Activated naive CD4-positive, alpha-beta T cell treated with Interleukin-2 at 50 U/mL for 16 hours (primary cell): ENCODE measurements at places on chromosomes 16 and 17.

DNA sequence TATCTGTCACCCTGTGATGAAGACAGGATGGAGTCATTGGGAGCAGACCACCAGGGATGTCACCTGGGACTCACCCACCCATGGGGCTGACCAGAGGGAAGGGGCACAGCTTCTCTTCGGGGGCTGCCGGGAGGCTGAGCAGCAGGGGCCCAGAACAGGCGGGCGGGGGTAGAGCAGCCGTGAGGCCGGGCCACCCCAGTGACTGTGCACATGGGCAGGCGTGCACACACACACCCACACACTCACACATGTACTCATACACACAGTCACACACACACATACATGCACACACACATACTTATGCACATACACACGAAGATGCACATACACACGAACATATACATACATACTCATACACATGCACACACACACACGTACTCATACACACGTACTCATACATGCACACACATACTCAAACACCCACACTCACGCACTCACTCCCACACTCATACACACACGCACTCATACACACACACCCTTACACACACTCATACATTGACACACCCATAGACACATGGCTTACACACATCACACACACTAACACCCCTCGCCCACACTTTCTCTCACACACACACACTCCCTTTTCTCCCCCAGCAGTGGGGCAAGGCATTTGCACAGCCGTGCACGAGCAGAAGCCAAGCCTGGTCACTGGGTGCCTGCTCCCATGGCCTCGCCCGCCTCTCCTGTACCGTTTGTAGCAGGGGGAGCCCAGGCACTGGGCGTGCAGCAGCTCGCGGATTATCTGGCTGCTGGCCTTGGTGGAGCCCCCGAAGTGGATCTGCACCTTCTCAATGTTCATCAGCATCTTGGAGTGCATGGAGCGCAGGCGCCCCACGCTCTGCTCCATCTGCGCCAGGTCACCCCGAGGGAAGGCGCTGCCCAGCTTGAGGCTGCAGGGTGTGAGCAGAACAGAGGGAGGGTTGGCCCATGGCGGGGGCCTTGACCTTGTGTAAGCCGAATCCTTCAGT lies 12.4 kb downstream of the UBALD2 start:
- no peak for DNase-seq

DNA sequence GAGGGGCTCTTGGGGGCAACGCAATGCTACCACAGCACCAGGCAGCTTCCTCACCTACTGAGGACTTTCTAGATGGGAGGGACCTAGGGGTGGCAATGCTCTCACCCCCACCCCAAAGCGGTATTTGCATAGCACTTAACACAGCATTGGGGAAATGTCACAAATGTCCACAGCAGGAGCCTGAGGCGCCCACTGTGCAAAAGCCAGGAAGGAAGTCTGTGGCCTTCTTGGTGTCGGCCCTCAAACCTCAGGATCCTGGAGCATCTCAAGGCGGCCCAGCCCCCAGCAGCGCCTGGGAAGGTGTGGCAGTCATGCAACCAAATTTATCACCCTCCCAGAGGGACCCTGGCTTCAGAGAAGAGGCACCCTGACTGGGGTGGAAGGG lies 45.3 kb downstream of the WNT3 start:
- no peak for DNase-seq

DNA sequence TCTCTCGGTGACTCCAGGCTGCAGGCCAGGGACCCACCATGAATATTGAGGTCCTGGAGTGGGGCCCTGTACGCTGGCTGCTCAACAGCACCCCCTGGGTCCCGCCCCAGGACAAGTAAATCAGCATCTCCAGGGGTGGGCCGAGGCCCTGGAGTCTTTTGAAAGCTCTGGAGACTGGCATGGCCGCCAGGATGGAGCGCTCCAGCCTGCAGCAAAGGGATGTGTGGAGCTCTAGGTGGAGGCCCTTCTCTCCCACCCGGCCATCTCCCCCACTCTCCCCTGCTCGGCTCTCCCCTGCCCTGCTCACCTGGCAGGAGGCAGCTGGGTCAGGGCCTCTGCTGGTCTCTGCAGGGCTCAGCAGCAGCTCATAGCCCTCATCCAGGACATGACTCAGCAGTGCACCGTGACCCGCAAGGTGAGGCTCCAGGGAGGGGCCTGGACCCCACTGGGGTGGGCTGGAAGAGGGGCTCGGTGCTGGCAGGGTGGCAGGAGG lies 16.6 kb downstream of the SGSH start:
- no peak for DNase-seq

- no peak for DNase-seq
These were observed 185.0 kb downstream of the TANC2 start for GRCh38 chr17:63150994-63151464.

- no peak for DNase-seq
These were observed 54.4 kb downstream of the COX10 start for GRCh38 chr17:14123619-14124278.

- DNase-seq: no peak
These were observed 325.4 kb downstream of the ZFHX3 start for GRCh38 chr16:72722552-72722951.

- DNase-seq: no peak
These were observed 3.5 kb upstream of the ITGAE start for GRCh38 chr17:3804503-3804931.

DNA sequence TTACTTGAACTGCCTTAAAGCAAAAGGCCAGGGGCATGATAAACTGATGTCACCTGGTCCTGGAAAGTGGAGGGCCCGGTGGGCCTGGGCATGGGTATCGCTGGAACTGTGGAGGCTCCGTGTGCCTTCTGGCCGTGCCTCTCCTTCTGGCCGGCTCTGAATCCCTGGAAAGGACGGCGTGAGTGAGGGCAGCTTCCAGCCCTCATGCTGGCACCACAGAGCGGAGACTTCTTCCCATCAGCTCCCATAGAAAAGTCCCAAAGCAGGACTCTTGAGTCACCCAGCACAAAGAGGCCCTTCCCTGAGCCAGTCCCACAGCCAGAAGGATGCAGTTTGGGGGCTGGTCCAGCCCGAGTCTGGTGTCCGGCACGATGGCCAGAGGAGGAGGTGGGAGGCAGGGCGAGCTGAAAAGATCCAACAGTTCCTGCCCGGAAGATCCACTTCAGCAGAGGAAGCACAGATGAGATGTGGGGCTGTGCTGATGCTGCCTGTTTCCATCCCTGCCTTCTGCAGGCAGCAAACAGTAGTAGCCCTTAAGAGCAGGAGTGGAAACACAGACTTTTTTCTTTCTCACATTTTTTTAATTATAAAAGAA lies 7.8 kb downstream of the GAA start:
- no peak for DNase-seq

- DNase-seq: peak; percentile 20
These were observed 100.5 kb downstream of the XYLT1 start for GRCh38 chr16:17370223-17370707.

DNA sequence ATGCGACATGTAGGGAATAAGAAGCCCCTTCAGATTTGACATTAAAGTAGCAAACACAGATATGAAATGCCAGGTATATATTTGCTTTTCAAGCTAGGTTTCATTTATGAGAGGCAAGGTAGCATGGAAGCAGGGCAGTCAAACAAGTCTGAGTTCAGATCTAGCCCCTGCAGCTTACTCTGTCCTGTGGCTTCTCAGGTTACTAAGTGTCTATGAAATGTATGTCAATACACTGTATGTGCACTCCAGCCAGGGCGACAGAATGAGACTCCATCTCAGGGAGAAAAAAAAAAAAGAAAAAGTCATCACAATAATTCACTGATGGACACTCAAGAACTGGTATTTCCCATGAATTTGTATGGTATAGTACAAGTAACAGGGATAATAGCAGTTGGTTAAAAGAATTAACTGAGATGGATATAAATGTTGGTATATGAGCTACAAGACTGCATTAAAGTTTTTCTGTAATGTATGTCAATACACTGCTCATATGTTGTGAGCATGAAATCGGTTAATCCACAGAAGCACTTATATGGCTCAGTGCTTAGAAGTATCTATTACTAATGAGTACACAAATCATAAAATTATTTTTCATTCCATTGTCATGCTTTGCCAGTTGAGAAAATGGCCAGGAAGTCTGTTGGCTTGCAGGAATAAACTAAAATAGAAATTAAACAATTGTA lies 2.9 kb upstream of the WSB1 start:
- DNase-seq: no peak

- peak; percentile 30 for DNase-seq
These were observed 13.8 kb downstream of the IGSF6 start for GRCh38 chr16:21638573-21638975.

- DNase-seq: no peak
These were observed 62.5 kb downstream of the WIPI1 start for GRCh38 chr17:68394608-68395331.

DNA sequence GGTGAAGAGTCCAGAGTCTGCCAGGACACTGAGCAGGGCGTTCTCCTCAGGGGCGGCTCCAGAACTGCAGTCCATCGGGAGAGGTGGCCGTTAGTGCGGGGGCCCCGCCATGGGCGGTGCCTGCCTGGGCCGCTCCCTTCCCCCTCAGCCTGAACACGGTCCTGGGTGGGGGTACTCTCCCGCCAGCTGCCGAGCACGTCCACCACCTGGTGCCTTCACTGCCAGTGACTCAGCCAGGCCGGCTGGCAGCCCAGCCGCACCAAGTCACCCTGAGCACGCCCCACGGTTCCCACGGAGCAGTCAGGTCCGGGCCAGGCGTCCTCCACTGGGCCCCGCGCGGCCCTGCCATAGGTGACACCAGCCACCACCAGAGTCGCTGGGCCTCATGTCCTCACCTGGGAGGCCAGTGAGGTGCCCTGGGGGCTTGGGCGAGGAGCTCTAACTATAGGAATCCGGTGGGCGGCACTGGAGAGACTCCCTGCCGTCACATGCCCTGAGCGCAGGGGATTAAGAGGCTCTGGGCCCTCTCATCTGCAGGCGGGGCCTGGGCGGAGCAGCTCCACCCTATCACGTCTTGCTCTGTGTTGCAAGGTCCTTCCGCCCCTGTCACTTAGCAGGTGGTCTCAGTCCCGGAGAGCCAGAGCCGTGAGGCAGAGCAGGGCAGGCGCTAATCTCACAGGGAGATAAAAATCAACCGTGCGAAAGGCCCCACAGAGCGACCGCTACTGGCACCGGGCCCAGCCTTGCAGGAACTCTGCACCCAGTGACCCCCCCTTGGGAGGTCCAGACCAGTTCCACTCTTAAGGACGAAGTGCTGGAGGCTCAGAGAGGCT lies 14.3 kb downstream of the PIEZO1 start:
- DNase-seq: no peak

DNA sequence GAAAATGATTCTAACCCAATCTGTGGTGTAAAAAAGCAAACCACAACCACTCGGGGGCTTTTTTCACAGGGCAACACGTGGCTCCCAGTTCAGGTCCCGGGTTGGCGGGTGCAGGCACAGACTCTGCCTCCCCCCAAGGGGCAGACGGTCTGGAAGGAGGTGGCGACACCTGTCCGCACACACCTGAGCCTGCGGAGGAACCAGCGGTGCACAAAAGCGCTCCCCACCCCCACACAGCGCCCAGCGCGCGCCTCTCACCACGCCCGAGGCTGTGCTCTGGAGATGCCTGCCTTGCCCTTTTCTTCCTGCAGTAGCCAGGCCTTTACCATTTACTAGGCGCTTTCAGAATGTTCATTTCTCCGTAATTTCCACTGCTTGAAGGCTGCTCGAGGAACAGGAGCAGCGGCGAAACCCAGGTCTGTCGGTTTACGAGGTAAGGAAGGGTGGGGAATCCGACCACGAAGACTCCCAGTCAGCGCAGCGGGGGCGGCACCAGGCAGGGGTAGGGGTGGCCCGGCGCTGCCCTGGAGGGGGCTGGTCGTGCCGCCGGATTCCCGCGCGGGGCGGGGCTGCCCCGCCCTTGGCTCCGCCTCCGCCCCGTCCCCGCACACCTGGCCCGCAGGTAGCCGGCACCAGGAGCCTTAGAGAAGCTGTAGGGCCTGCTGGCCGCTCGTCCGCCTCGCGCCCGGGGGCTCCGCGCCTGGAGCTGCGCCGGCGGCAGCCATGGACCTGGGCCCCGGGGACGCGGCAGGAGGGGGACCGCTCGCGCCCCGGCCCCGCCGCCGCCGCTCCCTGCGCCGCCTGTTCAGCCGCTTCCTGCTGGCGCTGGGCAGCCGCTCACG lies at the start of gene USP43:
USP43 (plus strand) TSS at position 608 of the 842 bp plus-strand sequence; CDS start at position 724, 116 bp downstream.
- peak; percentile 12 for DNase-seq

- peak; percentile 70 for DNase-seq
These were observed 39.4 kb downstream of the TUBD1 start for GRCh38 chr17:59853168-59853918.

GRCh38 chr17:29068818-29069217 lies 25.9 kb downstream of the PIPOX start:
- DNase-seq: no peak
